ENCODE measurements at places on chromosomes 1 and 21.
A peak's percentile ranks its signal among the peaks of the same experiment; 100 is the strongest.

DNA sequence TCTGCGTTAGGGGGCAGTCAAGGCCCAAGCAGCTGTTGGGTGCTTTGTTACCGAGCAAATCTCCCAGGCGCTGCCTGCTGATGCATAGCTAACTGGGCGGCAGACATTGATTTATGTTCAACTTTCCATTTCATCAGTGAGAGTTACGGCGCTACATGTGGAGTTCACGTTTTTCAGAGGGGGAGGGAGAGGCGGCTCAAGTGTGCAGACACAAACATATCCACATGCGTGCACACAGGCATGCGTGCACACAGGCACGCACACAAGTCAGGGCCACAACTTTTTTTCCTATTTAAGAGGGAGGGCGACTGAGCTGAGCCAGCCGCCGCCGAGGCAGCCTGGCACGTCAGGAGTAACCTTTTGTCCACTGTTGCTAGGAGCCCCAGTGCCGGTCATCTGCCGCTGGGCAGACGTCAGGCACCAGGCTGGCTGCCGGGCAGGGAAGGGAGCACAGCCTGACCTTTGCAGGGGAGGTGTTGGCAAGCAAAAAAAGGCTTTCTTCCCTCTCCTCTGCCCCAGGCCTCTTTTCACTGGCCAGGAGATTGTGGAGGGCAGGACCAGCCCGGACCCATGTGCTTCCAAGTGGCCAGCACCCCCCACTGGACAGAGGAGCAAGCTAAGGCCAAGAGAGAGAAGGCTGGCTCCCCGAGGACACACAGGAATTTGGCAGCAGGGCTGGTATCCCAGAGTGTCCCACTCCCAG lies 73.3 kb downstream of the MRPL37 start:
- DNase-seq: peak; percentile 94

GRCh38 chr1:7557301-7557891 lies 213.7 kb upstream of the VAMP3 start:
- no peak for DNase-seq

DNA sequence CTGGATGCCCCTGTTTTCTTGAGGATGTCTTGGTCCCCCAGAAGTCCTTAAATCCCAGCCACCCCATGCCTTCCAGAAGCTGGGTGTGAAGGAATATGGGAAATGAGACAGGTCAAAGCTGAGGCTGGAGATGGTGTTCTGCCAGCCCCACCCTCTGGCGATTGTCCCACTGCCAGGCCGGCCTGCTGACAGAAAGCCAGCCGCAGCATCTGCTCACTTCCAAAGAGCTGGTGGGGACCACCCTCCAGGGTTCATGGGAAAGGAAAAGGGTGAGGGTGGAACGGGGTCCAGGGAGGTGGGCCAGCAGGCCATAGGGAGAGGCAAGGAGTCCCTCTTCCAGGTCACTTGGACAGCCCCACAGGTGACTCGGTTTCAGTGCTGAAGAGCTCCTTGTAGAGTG lies 1.9 kb upstream of the LINGO4 start:
- no peak for DNase-seq

DNA sequence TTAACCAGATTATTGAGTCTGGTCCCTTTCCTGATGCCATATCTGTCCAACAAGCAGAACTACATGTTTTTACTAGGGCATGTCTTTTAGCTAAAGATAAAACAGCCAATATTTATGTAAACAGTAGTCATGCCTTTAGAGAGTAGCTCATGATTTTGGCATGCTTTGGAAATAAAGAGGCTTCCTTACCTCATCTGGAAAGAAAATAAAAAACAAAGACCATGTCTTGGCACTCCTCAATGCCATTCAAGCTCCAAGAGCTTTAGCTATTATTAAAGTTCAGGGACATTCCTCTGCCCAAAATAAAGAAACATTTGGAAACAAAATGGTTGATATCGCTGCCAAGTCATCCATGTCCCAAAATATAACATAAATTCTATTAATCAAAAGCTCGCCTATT lies 202.4 kb downstream of the URB2 start:
- DNase-seq: no peak

DNA sequence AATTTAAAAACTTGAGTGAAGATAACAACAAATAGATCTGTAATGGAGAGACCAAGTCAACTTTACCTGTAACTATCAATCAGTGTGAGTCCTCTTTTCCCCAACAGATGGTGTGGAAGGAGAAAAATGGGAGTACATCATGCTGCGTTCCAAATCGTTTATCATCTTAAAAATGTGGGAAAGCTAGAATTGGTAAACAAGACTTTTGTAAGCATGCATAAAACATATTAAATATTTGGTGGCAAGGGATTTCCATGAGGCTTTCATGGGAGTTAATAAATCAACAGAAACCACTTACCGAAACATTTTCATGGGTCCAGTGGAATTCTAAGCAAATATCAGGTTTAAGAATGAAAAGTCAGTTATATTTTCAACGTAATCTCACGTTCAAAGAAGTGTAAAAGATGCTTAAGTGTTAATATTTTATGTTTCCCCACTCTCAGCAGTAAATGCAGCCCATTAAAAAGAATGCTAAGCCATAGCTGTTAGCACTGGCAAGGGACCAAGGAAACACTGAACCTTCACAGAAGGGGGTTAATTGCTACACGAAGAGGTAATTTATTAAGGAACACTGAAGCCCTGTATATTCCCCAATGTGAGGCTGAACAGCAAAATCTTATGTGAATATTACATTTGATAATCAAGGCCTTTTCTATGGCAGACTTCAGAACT lies 117.0 kb downstream of the ZC3H11B start:
- no peak for DNase-seq

GRCh38 chr1:180143359-180143758 lies 11.3 kb upstream of the QSOX1 start:
- DNase-seq: no peak

DNA sequence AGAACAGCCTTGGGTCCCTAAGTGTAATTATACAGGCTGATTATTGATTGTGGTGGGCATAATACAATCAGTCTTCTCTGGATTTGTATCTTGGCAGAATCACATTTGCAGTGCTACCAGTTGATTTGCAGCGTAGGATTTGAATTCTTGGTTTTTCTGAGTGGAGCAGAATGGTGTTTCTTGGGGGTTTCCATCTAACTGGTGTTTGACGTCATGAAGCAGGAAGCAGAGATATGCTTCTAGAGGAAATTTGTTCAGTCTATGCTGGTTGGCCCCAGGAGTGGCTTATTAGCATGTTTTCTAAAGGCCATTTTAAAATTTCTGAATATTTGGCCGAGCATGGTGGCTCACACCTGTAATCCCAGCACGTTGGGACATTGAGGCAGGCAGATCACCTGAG lies 3.4 kb downstream of the CTTNBP2NL start:
- DNase-seq: no peak
